ENCODE measurements at places on chromosomes 1 and 21.

DNA sequence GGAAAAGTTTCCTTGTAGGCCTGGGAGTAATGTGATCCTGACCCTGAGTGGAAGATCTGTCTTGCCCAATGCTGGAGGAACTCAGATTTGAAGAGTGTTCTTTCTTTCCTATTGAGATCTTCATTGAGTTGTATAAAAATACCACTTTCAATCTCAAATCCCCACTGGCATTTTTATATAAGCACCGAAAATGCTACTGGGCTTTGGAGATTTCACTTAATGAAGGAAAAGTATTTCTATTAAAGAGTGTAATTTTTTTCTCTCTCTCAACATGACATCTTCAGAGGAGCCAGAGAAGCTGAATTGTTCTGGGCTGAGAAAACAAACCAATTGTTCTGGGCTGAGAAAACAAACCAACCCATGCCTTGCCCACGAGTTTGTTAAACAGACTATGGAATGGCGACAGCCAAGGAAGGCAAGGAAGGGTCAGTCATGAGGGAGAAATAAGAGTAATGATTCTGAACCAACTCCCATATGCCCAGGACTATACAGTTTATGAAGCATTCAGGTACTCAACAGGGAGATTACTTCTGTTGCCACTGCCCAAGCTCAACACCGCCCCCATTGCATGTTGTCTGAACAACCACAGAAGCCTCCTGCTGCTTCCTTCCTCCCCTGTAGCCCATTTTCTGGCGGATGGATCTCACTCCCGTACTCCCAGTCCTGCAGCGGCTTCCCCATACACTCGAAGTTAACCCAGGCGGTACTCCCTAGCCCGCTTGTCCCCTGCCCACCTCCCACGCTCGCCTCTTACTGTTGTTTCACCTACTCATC lies 103.2 kb downstream of the BEND5 start:
- no peak for DNase-seq

GRCh38 chr1:23200883-23201282 lies 16.4 kb downstream of the HTR1D start:
- DNase-seq: no peak

DNA sequence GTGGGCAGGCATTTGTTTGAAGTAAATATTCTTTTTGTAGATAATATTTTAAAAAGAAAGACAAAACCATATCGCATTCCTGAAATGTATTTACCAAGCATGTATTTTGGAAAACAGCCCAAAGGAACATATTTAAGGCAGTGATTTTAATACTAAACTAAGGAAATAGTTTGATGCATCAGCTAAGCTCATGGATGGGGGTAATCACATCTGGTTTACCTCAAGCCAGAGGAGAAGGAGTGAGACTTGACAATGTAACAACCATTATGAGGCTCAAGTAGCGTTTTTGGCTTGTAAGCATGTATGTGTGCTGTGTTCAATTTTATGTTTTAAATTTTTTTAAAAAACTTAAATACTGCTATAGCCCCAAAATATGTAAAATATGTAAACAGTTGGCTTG lies 390.5 kb downstream of the DISC1 start:
- no peak for DNase-seq

DNA sequence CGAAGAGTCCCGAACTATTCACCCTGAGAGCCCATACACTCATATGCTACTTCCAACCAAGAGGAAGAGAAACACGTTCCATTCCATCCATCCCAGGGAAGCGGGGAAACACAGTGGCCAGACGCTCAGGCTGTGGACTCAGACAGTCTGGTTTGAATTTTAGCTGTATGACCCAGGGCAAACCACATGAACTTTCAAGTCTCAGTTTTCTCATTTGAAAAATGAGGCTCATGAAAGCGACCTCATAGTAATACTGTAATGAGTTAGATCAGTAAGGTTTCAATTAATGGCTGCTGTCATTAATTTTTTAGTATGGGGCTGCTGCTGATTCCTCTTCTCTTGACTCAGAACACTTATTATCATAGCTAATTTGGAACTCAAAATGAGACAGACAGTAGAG lies 1.5 kb downstream of the FCRL4 start:
- DNase-seq: no peak

- no peak for DNase-seq
Measured at GRCh38 chr1:48089356-48089891, 92.2 kb upstream of the TRABD2B start.

GRCh38 chr1:110581682-110582145 lies 24.4 kb downstream of the KCNA2 start:
- no peak for DNase-seq

DNA sequence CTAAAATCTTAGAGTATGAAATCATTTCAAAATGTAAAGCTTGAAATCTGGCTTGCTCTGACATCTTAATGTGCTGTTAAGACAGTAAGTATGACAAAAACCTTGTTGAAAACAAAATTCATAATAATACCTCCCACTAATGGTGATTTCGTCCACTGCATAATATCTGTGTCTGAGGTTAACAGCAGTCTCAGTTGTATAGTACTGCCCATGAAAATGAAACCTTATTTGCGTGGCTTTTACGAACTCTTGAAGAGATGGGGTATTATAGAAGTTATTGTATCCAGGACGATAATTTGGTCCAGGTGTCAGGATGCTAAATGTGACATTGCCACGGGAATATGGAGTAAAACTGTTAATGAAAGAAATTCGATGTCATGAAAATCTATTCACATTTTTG lies 99.9 kb downstream of the USH2A start:
- no peak for DNase-seq

GRCh38 chr1:234229581-234230387 lies 143.5 kb upstream of the COA6 start:
- no peak for DNase-seq

DNA sequence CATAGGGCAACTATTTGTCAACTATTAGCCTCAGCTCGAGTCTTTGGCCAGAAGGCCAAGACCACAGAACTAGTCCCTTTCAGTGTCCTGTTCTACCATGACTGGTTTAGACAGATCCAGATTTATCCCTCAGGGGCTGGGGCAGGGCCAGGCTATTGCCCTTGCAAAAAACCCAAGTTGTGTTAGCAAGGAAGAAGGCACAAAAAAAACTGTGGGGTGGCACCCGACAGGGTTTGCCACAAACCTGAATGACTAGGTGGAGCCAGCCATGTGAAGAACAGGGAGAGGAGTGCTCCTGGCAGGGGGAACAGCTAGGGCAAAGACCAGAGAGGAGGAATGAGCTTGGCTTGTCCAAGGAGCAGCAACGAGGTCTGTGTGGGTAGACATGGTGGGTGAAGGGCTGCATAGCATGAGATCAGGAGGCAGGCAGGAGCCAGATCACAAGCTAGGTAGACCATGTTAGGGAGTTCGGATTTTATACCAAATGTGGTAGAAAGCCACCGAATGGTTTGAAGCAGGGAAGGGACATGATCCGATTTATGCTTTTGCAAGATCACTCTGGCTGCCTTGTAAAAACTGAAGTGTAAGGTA lies 4.3 kb downstream of the DCST1 start:
- DNase-seq: no peak

- DNase-seq: no peak
Measured at GRCh38 chr1:38370716-38371504, 324.3 kb upstream of the POU3F1 start.

DNA sequence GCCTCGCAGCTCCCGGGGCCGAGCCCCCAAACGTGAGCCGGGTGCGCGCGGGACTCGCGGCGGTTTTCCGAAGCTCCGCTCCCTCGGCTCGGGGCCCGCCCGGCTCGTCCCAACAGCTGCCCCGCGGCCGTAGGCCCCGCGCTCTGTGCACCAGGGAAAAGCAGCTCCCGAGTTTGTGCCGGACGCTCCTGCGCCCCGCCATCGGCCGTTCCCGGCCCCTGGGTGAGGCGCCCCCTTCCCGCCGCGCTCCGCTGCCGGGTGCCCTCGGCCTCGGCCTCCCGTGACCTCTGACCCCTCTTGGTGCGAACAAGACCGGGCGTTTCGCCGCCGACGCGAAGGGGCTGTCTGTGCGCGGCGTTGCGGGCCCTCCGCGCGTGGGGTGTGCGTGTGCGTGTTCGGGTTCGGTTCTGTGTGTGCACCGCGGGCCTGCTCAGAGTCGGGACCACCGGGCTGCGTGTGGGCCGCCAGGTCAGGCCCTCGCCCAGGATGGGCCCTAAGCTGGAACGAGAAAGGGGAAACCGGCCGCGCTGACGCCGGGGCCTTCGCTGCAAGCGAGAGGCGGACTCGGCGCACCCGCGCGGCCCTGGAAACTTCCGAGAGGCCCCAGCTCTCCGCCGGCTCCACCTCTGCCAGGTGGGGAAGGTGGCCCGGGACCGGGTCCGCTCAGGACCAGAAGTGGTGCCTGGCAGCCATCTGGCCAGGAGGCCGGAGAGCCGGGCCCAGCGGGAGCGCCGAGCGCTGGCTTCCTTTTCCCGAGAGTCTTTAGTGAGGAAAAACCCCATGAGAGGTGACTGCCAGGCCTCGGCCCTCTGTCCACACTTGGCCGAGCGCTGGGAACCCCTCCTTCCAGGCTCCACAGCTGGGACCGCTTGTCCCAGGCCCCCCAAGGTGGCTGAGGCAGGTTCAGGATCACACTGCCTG lies 1.9 kb downstream of the PRDM16 start:
- DNase-seq: no peak

- no peak for DNase-seq
Measured at GRCh38 chr1:238772322-238772721, 614.0 kb upstream of the CHRM3 start.

- DNase-seq: no peak
Measured at GRCh38 chr1:208090388-208091301, 153.5 kb downstream of the PLXNA2 start.

GRCh38 chr1:28244549-28245251 lies 8.8 kb downstream of the ATP5IF1 start:
- no peak for DNase-seq

DNA sequence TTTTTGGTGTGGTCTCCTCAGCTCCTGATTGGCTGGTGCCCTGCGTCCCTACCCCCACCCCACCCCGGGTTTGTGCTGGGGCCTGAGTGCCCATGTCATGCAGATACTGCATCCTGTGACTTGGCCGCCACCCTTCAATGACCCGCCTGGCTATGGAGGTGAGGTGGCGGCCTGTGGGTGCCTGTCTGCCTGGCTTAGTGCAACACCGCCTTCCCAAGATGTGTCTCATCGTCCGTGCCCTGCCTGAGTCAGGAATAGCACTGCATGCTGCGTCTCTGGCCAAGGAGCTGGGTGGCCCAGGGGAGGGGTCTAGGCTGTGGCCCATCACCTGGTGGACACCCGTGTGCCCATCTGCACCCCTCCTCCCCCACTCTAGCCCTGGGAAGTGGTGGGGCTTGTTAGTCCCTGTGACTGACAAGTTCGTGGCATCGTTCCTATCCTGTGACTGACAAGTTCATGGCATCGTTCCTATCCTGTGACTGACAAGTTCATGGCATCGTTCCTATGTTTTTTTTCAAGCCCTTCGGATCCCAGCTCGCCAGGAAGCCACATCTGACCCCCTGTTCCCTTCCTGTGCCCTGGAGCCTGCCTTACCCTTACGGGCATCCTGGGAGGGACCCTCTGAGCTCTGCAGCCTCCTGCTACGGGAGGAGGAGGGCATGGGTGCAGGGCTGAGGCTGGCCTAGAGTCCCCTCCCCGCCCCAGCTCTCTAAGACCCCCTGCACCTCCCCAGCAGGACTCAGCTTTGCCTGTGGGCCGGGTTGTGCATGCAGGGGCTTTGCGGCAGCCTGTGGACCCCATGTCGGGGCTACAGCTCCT lies 7.5 kb downstream of the SLX9 start:
- no peak for DNase-seq

- DNase-seq: no peak
Measured at GRCh38 chr1:112312315-112312714, 83.7 kb upstream of the CTTNBP2NL start.

DNA sequence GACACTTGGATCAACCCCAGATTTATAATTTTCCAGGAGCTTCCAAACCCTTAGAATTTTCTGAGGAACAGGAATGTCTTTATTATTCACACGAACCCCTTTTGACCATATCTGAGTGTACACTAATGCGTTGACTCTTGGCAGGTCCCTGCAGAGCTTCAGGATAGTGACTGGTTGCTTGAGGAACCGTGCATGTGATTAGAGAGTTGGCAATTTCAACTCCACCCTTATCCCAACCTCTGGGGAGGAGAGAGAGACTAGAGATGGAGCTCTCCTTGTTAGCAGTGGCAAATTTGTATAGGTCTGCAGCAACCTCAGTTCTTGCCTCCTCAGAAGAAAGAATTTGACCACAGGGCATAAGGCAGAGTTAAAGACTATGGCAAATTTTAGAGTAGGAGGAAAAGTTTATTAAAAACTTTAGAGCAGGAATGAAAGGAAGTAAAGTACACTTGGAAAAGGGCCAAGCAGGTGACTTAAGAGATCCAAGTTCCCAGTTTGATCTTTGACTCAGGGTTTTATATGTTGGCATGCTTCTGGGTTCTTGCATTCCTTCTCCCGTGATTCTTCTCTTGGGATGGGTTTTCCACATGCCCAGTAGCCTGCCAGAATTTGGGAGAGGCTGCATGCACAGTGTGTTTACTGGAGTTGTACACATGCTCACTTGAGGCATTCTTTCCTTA lies 93.8 kb upstream of the ETV3 start:
- no peak for DNase-seq

DNA sequence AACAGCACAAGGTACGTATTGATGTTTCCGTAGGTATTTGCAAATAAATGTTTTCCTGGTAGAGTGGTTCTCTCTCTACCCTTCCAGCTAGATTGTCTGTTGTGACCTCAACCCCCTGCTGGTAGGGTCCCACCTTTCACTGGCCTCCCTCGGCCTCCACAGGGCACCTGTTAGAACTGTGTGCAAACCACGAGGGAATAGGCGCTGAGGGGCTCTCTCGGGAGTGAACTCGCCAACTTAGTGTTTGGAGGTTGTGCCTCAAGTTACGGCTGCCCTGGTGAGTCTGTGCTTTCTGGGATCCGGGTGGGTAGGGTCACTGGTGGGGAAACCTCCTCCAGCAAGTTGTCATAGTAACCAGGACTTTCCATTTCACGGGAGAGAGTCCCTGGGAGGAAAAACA lies 204.7 kb upstream of the EDN2 start:
- no peak for DNase-seq

GRCh38 chr1:47534436-47534835 lies 96.6 kb downstream of the FOXD2 start:
- DNase-seq: no peak

- no peak for DNase-seq
Measured at GRCh38 chr1:99659755-99660210, 13.9 kb downstream of the PALMD start.

- DNase-seq: no peak
Measured at GRCh38 chr1:225635649-225636048, 17.3 kb downstream of the ENAH start.

DNA sequence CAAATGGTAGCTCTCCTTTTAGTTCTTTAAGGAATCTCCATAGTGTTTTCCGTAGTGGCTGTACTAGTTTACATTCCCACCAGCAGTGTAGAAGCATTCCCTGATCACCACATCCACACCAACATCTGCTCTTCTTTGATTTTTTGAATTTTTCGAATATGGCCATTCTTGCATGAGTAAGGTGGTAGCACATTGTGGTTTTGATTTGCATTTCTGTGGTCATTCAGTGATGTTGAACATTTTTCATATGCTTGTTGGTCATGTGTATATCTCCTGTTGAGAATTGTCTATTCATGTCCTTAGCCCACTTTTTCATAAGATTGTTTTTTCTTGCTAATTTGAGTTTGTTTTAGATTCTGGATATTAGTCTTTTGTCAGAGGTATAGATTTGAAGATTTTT lies 84.6 kb upstream of the B3GALT2 start:
- no peak for DNase-seq

GRCh38 chr21:31897311-31897710 lies 24.5 kb downstream of the HUNK start:
- no peak for DNase-seq

Measured in stimulated activated CD8-positive, alpha-beta memory T cell treated with anti-CD3 and anti-CD28 coated beads, Interleukin-4, amount 100 ng/mL, for 4 hours (primary cell).